ENCODE measurements at places on chromosomes 1 and 21.
A peak's percentile ranks its signal among the peaks of the same experiment; 100 is the strongest.

DNA sequence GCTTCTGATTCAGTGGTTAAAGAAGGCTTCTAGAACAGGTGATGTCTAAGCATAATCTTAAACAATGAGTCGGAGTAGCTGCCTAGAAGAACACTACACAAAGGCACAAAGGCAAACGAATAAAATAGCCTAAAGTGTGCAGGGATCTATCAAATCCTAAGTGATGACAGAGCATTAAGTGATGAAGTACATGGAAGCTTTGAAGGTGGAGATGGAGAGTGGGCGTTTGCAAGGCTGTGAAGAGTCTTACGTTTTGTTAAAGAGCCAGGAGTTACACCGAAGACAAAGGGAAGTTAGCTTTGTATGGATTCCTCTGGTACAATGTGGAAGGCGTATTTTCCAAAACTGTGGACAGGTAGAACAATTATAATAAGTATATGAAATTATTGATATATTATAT lies 270.6 kb downstream of the NEGR1 start:
- no peak for DNase-seq

DNA sequence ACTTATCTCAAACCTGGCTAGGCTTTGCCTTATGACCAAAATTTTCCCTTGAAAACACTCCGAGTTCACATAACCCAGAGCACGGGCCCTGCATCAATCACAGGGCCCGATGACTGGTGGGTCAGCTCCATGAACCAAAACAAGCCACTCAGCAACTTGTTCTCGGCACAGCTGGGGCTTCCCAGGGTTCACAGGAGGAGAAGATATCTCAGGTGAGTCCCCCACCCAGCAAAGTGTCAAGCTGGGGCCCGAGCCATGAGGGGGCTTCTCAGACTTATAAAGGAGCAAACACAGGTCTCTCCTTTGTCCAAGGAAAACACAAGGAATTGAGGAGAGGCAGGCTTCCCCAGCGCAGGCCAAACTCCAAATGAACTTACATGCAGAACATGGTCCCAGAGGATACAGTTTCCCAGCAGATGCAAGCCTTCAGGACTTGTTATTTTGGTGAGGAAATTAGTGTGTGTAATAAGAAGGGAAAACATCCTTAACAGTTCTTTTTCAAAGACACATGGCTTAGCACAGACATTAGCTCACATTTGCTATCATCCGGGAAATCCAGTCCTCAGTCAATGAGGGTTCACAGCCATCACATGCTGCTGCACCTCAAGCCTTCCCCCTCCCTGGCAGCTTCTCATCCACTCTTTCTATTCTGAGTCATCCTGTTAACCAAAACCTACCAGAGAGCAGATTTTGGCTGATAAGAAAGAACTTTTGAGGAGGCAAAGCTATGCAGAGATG lies 98.1 kb upstream of the NFIA start:
- DNase-seq: no peak

- DNase-seq: no peak
Observed at GRCh38 chr1:223006371-223006770, 136.7 kb downstream of the TLR5 start.

DNA sequence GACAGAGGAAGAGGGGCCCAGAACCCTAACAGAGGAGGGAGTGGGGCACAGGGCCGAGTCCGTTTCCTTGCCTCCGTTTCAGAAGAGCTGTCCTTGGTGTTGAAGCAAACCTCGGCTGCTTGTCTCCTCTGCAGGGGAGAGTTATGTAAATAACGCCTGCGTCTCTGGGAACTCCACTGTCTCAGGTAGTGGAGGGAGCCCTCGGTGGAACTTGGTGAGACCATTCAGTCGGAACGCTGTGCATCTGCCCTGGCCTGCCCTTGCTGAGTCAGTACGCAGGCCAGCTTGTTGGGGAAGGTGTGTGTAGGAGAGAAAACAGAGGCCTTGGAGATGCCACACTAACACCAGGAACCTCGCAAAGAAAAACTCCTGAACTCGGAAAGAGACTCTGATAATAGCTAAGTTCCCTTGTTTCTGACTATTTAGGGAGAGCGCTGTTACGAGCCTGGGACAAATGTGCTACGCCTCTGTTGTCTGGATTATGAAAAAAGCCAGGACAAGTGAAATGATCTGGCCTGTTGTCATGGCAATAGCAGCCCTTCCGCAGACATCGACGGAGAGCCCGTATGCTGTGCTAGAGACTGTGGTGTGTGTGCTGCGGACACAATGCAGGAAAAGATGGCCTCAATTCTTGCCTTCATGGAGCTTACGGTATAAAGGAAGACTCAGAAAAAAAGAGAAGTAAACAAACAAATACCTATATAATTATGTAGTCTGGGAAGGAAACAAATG lies 94.6 kb upstream of the AKT3 start:
- no peak for DNase-seq

DNA sequence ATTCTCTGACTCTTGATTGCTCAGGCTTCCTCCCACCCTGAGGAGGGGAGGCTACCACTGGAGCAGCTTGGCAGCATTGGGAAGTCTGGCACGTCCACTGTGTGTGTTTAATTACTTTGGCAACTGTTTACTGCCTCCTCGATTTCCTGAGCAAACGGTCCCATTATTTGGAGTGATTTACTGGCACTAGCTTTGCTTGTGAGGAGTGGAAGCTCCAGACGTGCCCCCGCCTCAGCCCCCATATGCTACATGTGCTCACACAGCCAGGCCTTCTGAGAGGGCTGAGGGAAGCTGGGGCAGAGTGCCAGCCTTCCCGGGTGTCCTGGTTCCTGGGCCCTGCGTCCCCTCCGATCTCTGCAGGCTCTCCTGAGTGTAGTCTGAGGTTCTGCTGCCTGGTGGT lies 306.2 kb downstream of the PTPRU start:
- peak; percentile 94 for DNase-seq

- DNase-seq: no peak
Observed at GRCh38 chr1:6703016-6703415, 1.4 kb upstream of the DNAJC11 start.

GRCh38 chr21:36433059-36433709 lies 46.7 kb downstream of the CLDN14 start:
- DNase-seq: no peak

- no peak for DNase-seq
Observed at GRCh38 chr21:17671733-17672132, 59.0 kb upstream of the BTG3 start.

DNA sequence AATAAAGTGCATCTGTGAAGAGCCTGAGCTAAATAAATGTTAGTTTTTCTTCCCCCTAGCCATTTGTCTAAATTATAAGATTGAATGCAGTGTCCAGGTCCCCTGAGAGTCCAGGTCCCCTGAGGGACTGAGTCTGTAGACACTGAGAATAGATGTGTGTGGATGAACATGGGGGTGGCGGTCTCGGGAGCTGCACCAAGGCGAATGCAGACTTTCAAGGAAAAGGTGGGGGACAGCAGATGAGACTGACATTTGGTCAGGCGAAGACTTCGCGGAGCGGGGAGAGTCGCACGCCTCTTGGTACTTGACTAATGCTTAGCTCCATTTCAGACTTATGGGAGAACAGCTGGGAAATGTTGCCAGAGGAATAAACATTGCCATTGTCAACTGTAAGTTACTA lies 17.7 kb upstream of the MX2 start:
- no peak for DNase-seq

- DNase-seq: no peak
Observed at GRCh38 chr1:118396829-118397495, 211.9 kb upstream of the SPAG17 start.

DNA sequence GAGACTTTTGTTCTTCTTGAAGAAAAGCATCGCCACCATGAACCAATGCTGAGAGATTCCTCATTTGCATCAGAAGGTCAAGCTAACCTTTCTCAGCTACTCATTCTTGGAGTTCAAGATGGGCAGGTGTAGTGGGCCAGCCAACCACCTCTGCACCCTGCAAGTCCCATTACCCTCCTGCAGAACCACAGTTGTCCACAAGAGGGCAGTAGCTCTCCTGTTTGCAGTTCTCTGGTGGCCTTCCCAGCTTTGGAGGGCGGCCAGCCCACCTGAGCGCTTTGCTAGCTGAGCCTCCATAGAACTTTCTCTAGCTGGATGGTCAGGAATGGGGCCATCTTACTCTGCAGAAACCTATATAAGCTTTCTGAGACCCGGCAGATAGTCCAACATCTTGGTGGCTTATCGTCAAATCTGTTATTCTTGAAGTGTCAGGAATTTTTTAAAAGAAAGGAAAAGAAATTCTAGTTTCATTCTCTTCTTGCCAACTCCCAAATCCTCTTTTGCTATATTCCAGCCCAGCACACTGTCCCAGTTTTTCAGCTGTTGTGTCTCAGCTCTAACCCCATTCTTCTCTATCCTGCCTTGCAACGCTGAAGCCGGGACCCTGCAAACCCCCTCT lies 11.0 kb upstream of the LMX1A start:
- DNase-seq: peak; percentile 40

DNA sequence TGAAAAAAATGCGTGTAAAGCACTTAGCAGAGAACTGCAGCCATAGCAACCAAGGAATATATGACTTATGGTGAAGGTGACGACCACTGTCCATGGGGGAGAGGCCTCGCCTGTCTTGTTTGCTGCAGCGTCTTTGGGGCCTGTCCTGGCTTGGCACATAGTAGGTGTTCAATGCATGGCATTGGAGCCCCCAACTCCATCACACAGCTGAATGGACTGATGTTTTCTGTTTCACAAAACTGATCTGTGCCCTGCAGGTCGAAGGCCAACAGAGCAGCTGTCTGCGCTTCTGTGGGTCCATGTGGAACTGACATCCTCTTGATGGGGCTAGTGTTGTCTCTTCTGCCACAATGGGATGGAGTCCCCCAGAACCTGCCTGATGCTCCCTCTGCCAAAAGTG lies 296.0 kb downstream of the PTPRU start:
- no peak for DNase-seq

DNA sequence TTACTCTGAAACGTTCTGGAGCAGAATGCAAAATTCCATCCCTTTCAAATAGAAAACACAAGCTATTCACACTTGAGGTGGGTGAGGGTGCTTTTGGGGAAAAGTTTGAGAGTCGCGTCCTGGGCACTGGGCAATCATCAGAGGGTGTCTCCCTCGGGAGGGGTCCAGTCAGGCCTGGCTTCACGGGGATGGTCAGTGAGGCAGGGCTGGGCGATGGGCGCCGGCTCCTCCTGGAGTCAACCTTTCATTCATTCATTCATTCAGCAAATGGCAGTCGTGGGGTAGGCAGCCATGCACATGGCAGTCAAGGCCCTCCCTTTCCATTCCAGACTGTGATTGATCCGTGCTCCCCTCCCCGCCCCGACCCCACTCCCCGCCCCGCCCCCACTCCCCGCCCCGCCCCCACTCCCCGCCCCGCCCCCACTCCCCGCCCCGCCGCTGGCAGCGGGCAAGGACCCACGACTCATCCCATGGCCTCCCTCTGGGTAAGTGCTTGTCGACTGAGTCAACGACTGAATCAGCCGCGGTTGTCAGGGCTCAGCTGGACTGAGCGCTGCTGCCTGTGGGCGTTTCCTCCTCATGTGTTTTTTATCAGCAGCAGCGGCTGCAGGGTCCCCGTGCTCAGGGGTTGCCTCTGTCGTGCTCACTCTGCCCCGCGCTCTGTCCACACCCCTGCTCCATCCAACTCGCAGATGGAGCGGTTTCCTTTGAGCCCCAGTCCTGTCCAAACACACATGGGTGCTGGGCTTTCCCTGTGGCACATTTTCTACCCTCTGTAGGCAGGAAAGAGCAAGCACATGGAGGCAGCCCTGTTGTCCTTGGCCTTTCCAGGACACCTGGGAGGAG lies 12.5 kb upstream of the SPSB1 start:
- DNase-seq: peak; percentile 5

DNA sequence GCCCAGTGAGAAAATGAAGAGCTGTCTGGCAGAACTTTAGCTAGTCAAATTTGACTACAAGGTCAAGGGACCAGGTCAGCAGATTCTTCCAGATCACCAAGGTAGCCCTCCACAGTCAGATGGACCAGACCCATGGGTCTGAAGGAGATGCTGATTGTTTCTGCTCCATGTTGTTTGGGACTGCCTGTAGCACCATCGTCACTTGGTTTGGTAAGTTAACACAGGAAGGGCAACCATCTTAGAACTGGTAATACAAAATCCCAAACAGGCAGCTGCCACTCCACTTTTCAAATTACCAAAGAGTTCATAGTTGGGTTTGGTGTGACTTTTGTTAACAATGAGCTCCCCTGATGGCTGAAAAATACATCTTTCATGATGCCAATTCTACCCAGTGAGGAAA lies 9.0 kb downstream of the ITPKB start:
- no peak for DNase-seq

- DNase-seq: no peak
Observed at GRCh38 chr1:92913093-92913819, 48.0 kb downstream of the DIPK1A start.

GRCh38 chr1:61043010-61043820 lies 39.1 kb upstream of the NFIA start:
- peak; percentile 55 for DNase-seq

DNA sequence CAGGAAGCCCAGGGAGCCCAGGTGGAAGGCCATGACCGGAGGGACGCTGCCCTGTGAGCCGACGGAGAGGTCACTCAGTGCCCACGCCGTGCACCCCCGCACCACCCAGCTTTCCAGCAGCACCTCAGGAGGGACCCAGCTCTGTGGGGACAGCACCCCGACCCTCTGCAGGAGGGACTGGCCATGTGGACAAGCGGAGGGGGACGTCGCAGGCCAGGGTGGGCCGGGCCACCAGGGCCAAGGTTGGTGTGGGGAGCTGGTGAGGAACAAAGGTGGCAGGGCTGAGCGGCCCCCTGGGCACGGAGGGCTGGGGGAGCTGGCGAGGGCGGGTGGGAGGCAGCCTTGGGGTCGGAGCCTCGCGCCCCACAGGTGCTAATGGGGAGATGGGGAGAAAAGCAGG lies 22.8 kb downstream of the NADK start:
- DNase-seq: no peak

- peak; percentile 80 for DNase-seq
Observed at GRCh38 chr1:228781161-228781808, 46.0 kb downstream of the RHOU start.

GRCh38 chr1:44524655-44525500 lies 119.8 kb downstream of the RNF220 start:
- no peak for DNase-seq

DNA sequence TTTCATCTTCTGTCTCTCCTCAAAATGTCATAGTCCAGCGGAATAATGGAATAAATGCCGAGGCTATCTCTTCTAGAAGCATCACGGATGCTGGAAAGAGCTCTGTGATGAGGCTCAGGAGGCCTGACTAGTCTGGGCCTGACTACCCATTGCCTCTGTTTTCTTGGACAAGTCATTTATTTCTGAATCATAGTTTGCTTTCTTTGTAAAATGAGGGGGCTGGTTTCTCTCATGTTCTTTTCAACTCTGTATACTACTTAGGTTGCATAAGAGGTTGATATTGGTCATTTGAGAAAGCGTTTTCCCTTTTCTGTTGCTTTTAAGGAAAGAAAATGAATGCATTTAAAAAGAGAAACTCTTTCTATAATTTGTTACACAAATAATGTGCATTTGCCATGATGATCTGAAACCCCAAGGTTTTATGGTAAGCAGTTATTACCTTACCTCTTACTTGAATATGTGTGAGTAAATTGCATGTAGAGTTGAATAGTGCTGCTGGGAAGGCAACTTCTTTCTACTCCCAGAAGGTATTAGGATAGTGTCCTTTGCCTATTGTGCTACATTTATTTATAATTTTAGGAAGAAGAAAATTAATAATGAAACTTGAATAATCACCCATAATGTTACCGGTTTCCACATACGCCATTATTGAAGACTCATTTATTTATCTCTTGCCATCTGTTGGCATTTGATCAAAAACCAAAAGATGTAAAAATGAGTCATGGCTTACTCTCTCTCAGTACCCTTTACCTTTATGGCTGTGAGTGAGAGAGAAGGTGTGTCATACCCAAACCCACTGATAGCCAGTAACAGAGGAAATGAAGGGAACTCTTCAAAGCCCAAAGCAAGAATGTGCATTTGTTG lies 179.1 kb downstream of the FASLG start:
- DNase-seq: no peak

GRCh38 chr1:95093296-95093695 lies 20.5 kb upstream of the ALG14 start:
- DNase-seq: no peak

- no peak for DNase-seq
Observed at GRCh38 chr1:226376300-226376699, 31.6 kb downstream of the PARP1 start.
